ENCODE measurements at places on chromosomes 13 and 19.

DNA sequence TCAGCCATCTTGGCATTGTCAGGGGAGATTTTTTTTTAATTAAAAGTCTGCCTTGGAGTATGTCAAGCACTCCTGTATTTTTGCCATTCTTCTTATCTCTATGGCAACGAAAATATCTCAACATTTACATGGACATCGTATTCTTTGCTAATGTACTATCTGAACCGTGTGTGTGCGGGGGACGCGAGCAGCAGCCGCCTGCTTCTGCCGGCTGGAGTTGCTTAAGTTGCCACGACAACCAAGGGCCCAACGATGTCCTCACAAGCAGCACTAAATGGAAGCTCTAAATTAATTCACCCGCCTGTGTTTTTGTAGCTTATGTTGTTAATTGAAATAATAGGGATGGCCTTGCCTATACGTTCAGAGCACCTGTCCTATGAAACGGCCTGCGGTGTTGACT is 309.5 kb downstream of the TEX29 start:
- no peak for DNase-seq

DNA sequence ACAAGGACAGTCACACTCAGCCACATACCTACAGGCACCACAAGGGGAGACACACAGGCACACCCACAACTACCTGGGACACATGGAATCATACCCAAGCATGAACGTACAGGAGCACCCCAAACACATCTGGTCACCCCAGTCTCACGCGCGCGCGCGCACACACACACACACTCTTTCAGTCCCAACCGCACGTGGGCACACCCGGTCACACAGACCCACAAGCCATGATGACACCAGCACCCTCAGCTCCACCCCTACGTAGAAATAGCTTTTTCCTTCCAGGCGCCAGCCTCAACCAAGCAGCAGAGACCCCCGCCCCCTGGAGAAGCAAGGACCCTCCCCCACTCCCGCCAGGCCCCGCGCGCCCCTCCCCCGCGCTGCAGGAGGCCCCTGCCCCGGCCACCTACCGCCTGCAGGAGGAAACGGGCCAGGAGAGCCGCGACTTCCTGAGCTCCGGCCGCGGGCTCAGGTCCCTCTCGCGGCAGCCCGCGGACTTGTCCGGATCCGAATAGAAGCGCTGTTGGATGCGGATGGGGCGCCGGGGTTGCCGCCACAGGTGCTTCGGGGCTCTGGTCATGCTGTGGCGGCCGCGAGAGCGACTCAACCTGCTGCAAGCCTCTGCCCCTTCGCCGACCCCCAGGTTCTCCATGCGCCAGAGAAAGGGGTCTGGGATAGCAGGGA is 6.4 kb upstream of the PDE4C start:
- DNase-seq = no peak

GRCh38 chr19:42204664-42205063 is 12.8 kb downstream of the DEDD2 start:
- no peak for DNase-seq

DNA sequence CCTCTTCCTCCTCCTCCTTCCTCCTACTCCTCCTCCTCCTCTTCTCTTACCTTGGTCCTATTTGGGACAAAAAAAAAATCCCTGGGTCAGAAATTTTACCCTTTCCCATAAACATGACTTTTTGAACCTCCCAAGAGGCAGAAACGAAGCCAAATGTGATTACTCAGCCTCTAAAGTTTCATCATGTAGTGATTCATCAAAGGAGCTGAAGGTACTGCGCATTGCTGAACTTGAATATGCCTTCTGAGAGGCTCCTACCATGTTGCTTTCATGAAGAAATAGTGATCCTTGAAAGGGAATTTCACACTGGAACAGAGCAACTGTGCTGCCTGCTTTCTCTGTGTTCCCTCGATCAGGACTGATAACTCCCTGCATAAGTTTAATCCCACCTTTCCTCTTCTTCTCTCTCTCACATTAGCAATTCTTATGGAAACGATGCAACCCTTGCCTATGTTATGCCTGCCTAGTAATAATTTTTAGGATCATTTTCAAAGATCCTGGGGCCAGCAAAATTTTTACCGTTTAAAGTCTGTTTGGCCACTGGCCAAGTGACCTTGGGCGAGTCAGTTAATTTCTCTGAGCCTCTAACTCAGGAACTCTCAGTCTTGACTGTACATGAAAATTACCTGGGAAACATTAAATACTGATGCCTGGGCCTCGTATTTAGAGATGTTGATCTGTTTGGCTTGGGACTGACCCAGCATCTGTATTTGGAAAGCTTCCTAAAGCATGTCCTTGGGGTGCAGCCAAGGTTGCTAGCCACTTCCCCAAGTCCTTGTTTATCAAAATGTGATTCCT is 149.5 kb downstream of the DCT start:
- DNase-seq = no peak

GRCh38 chr19:33665776-33666595 is 44.2 kb downstream of the CHST8 start:
- DNase-seq = no peak

DNA sequence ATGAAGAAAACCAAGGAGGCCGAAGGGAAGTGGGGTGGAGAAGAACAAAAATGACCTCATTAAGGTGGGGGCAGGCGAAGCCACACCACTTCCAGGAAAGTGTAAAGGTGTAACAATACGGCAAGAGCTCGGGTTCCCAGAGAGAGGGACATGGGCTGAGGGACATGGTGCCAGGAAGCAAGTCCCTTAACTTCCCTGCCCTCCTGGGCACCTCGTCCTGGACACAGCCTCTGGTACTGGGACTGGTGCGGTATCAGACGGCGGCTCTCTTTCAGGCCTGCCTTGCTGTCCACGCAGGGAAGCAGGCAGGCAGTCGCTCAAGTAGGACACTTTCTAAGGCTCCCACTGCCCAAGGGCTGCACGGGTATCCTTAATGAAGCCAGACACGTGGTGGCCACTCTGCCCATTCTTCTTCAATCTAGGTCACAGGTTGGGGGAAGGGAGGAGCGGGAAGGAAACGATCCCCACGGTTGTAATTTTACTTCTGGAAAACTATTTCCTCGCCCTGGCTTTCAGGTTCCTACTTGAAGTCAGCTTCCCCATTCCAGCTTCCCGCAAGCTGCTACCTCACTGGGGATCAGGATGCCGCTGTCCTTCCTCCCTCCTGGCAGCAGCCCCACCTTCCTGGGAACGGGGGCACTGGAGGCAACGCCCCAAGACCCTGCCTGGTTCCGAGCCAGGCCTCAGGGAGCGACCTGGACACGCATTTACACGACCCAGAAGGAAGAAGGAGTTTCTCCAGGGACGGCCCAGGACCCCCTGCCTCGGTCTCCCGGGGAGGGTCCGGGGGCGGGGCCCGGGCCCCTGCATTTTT is 1.2 kb downstream of the AP3D1 start:
- no peak for DNase-seq

DNA sequence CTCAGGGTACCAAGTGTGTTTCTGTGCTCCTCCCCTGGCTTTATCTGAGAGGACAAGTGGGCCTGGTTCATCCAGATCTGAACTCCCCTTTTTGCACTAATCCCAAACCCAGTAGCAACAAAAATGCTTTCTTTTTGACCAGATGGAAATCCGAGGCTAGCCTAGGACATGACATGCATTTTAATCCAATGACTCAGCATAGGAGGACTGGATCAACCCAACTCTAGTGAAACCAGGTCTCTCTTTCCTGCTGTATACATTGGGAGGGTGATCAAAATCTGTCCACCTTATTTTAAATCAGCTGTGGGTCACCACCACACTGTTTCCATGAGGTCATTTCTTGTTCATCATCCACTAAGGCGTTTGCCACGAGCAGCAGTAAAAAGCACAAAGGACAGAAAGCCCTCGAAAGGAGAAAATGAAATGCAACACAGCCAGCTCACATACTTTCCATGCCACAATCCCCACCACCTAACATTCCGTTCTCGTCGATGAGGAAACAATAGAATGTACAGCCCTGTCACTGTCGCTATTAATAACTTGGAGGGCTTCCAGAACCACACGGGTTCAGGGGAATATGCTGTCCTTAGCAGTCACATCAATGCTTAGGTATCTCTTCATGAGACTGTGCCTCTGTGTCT is 543.0 kb downstream of the IRS2 start:
- peak; percentile 23 for DNase-seq

DNA sequence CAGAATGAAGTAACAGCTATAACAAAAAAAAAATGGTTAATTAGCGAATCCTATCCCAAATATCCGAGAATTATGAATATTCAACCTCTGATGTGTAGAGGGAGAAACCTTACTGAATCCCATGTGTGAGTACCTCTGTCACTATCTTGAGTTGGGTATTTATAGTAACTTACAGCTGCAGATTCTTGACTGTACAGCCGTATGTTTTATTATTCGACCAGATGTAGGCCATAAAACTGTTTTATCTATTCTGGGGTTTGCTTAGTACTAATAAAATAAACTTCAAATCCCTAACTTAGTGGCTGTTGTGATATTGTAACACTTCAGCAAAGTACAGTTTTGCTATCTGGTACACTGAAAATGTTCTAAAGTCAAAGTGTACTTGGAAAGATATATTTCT is 120.0 kb downstream of the EFNB2 start:
- no peak for DNase-seq

DNA sequence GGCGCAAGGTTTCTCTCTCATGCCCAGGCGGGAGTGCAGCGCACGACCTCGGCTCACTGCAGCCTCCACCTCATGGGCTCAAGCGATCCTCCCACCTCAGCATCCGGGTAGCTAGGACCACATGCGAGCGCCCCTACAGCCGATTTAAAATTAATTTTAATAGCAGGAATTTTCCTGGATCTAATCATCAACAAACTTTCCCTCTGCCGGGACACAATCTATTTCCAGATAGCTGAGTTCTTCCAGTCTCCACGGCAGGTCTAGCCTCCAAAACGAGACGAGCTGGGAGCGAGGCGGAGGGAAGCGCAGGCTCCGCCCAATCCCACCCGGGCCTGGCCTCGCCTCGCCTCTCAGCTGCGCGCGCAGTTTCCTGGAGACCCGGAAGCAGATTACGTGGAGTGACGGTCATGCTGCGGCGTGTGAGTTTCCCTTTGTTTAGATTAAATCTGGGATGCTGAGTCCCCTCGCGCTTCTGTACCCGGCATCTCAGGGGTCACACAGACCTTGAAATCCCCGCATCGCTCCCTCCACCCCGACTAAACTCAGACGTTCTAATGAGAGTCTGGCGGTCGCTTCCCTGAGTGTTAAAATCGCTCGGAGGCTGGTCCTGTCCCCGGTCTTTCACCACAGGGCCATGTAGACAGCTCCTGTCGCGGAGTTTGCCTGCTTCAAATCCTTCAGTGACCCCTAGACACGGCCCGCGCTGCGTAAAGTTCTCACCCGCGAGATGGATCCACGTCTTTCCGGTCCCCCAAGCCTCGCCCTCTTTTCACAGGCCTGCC is at the start of gene ZNF880:
Gene ZNF880, plus strand, starts transcription at position 365 of the 782 bp plus-strand sequence. Its CDS starts 43 bp downstream, at position 408.
- no peak for DNase-seq

DNA sequence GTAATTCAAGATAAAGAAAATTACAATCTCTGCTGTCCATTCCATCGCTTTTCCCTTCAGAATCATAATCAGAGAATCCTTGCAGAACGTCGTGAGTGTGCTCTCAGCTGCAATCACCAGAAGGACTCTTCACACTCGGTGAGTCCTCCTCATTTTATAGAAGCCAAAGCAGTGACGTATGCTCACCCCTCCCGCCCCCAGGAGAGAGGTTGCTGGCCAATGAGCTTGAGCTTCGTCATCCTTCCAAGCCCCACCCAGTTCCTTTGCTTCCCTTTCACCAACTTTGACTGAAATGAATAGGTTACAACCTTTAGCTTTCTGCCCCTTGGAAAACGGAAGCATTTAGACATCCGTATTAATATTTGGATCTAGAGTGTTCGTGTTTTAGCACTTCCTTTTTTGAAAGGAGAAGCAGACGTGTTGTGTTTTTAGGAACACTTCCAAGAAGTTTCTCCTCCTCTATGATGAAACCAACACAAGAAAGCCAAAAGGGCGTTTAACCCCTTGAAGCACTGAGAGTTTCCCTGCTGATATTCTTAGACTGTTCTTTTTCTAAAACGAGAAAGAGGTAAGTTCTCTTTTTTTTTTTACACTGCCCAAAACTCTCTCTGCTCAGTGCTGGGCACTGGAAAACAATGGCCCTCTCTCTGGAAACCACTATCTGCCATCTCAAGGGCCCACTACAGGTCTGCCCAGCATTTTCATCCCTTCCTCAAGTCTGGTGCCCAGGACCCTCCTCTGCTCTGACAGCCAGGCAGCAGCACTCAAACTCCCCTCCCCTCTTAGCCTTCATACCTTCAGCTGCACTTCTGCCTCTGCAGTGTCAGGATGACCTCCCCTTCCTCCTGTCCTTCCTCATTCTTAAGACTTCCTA is 44.3 kb upstream of the CEACAM21 start:
- no peak for DNase-seq

DNA sequence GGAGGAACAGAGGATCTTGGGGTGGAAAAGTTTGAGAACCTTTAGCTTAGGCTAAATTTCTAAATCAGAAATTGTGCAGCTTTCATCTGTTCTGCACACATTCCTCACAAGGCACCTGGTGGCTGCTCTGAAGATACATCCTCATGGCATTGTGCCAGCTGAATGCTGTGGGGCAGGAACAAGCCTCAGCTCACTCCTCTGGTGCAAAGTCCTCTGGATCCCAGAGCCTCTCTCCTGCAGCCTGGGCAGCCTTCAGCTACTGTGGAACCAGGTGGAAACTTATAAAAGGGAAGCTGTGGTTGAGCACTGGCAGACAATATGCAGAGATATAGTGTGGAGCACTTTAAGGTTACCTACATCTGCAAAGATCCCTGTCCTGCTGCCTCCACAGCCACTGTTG is 72.3 kb downstream of the KCTD12 start:
- no peak for DNase-seq

GRCh38 chr13:66128692-66129269 is 1101.4 kb downstream of the PCDH9 start:
- DNase-seq = no peak

Data from SW 1271 (cell line).